ENCODE measurements at places on chromosomes 16 and 17.

DNA sequence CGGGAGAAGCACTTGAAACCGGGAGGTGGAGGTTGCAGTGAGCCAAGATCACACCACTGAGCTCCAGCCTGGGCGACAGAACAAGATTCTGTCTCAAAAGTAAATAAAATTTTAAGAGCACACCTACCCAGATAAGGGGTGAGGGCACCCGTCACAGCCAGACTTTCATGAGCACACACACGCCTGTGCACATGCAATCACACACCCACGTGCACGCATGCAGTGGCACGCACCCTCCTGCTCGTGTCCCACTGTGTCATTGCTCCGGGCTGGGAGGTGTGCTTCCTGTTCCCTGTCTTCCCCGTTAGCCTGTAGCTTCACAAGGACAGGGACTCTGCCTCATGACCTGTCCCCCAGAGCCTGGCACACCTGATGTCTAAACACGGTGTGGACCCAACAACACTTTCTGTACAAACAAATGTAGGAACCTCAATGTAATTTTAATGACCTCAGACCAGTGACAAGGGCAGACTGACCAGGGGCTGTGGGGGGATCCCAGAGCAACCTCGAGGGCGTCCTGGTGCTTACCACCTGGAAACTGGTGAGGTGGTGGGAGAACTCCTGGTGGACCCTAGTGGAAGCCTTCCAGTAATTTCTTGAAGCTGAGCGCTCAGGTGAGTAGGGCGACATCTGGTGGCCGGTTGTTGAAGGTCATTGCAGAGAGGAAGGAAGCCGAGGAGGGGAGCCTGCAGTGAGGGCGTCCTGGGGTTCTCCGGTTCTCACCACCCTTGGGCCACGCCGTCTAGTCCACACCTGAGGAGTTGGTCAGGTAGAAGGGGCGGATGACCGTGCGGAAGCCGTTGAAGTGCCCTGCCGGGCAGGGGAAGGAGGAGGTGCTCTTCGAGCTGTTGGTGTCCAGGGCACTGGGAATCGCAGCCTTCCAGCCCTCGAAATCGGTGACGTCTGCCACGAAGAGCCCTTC is 8.6 kb downstream of the LGALS3BP start:
- DNase-seq: no peak

DNA sequence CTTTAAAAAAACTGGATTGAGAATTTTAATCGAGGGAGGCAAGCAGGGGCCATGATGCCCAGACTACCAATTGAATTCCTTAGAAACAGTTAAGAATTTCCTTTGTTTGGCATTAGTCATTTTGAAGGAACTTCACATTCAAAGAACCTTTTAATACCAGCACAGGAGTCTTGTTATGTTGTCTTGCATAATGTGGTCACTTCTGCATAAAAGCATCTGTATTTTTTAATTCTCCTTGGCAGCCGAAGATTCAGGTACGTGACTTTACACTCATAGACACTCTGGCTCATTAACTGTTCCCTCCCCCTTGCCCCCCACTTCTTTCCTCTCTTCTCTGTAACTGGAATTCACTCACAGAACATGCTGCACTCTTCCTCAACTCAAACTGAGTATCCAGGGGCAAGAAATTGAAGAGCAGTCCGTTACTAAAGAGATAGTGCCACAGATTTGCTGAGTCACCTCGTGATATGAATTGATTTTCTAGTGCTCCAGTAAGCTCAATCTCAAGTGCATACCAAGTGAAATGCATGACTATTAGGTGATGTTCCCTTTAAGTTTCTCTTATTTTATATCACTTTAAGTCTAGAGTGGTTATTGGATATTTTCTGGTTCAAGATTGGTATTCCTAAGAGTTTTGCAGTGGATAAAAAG is 572.2 kb upstream of the SOX9 start:
- DNase-seq: no peak

DNA sequence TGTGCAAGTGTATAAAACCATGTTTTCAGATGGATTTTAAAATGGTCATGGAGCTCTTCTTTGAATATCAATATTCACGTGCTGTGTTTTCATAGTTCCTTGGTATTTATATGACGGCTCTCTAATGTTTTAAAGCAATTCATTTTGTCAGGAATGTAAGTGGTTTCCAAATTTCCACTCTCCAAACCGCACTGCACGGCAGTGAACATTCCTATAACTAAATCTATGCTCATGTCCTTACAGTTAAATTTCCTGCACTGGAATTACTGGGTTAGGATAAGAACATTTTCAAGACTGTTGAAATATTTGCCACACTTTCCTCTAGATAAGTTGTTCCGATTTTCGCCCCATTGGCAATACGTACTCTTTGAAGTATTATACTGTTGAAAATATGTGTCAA is 398.9 kb downstream of the PMP22 start:
- DNase-seq: no peak

DNA sequence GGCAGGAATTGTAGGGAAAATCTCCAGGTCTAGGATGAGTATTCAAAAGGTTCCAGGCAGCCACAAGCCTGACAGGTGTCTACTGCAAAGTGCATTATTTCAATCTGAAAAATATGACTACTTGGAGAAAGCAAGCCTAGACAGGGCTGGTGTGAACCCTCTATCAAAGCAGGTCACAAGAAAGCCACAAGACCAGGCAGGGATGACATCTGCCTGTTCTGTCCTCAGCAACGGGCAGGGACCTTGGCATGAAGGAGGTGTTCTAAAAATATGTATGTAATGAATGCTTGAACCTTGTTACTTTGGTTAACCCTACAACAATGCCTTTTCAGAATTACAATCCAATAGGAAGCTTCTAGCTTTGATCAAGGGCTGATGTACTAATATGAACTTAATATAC is 1.2 kb upstream of the COX6A2 start:
- no peak for DNase-seq

DNA sequence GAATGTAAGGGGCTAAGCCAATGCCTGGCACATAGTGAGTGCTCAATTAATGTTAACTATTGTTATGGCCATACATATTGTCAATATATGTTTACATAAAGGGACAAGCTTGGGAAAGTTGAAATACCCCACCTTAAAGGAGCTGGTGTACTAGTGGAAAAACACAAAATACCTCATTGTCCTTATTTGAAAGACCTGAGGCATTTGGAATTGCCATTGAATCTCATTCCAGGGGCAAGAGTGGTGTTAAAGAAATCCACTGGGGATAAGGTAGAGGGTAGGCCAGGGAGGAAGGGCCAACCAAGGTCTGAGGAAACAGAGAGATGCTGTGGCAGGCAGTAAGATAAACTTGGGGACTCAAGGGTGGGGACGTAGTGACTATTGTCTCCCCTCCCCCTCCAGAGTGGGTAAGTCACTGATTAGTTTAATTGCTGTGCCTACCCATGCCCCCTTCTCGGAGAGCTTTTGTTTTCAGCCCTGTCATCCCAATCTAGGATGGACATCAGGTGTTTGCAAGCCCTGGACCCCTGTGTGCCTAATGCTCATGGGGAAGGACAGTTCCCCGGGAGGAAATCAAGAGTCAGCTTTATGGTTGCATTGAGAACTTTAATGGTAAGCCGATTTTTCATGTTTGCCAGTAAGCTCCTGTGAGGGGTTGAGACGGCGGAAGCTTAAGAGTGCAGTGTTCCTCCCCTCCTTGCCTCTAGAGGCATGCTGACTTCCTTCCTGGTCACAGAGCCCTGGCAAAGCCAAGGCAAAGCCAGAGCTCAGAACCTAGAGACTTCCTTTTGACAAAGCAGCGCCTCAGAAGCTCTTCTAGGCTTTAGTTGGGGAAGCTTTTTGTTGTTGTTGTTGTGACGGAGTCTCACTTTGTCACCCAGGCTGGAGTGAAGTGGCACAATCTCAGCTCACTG is 2.5 kb upstream of the HEATR9 start:
- no peak for DNase-seq

- peak; percentile 81 for DNase-seq
Measured at GRCh38 chr17:57567251-57567650, 177.8 kb downstream of the CCDC182 start.

- DNase-seq: no peak
Measured at GRCh38 chr17:17107281-17107680, 65.0 kb downstream of the MPRIP start.
